ENCODE measurements at places on chromosomes 2 and 18.

GRCh38 chr18:6088432-6088831 is 193.1 kb upstream of the TMEM200C start:
- no peak for DNase-seq
- H3K27ac ChIP-seq: no peak overlapping the region
- no peaks in the 10 kb centered on the region for H3K4me1 ChIP-seq
- H3K4me3 ChIP-seq: no peak overlapping the region
- no peaks in the 10 kb centered on the region for H3K36me3 ChIP-seq

GRCh38 chr2:127593228-127594115 is 52.5 kb upstream of the GPR17 start:
- DNase-seq: no peak
- no peaks in the 10 kb centered on the region for H3K27me3 ChIP-seq
- no peak overlapping the region for H3K4me3 ChIP-seq
- H3K4me1 ChIP-seq: no peaks in the 10 kb centered on the region
- no peak overlapping the region for H3K27ac ChIP-seq

DNA sequence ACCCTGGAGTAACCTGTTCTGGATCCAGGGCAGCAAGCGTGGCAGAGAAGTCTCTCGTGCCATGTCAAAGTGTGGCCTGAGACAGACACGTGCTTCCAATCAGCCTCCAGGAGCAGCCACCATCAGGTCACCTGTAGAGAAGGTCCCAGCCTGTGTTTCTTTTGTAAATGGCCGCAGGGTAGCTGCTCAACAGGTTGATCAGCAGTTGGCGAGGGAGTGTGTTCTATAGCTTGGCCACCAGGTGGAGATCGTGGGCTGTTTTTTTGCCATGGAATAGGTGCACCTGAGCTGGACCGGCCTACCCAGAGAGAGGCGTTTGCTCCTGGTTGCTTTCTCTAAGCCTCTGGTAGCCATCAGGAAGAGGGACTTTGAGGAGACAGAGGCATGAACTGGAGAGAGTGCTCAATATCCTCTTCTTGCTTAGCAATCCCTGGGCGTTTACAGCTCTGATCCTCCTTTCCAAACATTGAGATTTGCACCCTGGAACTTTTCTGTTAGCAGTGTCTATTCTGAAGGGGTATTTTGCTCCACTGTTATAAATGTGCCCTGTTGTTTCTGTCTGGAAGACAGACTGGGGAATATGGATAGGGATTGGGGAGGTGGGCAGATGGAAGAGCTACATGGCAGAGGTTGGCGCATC is 34.2 kb upstream of the EN1 start:
- peaks cover 17% of the 10 kb centered on the region for H3K27me3 ChIP-seq
- peak; percentile 28 for DNase-seq
- H3K27ac ChIP-seq: no peak overlapping the region

DNA sequence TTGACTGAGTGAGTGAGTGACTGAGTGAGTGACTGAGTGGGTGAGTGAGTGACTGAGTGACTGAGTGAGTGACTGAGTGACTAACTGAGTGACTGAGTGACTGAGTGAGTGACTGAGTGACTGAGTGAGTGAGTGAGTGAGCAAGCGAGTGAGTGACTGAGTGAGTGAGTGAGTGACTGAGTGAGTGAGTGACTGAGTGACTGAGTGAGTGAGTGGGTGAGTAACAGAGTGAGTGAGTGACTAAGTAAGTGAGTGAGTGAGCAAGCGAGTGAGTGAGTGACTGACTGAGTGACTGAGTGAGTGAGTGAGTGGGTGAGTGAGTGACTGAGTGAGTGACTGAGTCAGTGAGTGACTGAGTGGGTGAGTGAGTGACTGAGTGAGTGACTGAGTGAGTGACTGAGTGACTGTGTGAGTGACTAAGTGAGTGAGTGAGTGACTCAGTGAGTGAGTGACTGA is 11.9 kb downstream of the MAL start:
- no peaks in the 10 kb centered on the region for H3K4me1 ChIP-seq
- H3K4me3 ChIP-seq: no peak overlapping the region
- DNase-seq: no peak
- H3K27me3 ChIP-seq: peaks cover 5% of the 10 kb centered on the region

- peaks cover 6% of the 10 kb centered on the region for H3K36me3 ChIP-seq
- no peak overlapping the region for H3K27ac ChIP-seq
- no peak overlapping the region for H3K4me3 ChIP-seq
- H3K27me3 ChIP-seq: no peaks in the 10 kb centered on the region
- no peaks in the 10 kb centered on the region for H3K4me1 ChIP-seq
- no peak for DNase-seq
Measured at GRCh38 chr2:216474925-216475670, 23.5 kb upstream of the RPL37A start.

GRCh38 chr18:52903857-52904256 is 563.9 kb downstream of the DCC start:
- no peak overlapping the region for H3K4me3 ChIP-seq
- H3K27me3 ChIP-seq: no peaks in the 10 kb centered on the region
- H3K27ac ChIP-seq: no peak overlapping the region
- no peak for DNase-seq
- no peaks in the 10 kb centered on the region for H3K36me3 ChIP-seq
- no peaks in the 10 kb centered on the region for H3K4me1 ChIP-seq

GRCh38 chr2:181682026-181682789 is 1.9 kb upstream of the NEUROD1 start:
- no peaks in the 10 kb centered on the region for H3K4me1 ChIP-seq
- DNase-seq: no peak
- H3K27me3 ChIP-seq: peaks cover 14% of the 10 kb centered on the region
- no peaks in the 10 kb centered on the region for H3K36me3 ChIP-seq
- H3K4me3 ChIP-seq: no peak overlapping the region

All from Panc1 (cell line).